ENCODE measurements at places on chromosomes 12 and 14.
A peak's percentile ranks its signal among the peaks of the same experiment; 100 is the strongest.

- DNase-seq = no peak
Observed at GRCh38 chr12:119369161-119369560, 34.6 kb downstream of the CCDC60 start.

DNA sequence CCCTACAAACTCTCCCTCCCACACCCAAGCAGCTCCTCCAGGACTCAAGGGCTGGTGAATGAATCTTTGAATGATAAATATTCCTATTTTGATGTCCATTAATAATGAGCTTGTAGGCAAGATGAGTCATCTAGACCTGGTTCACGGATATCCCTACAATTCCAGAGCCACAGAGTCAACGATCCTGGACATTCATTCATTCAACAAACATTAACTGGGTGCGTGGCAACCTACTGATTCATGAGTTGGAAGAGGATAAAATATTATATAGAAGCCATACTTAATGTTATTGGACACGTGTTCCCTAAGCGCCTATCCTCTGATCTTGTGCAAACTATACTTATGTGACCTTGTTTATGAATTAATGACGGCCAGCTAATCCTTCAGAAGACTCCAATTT, 420 bp upstream of the OTUB2 start:
- no peak for DNase-seq

DNA sequence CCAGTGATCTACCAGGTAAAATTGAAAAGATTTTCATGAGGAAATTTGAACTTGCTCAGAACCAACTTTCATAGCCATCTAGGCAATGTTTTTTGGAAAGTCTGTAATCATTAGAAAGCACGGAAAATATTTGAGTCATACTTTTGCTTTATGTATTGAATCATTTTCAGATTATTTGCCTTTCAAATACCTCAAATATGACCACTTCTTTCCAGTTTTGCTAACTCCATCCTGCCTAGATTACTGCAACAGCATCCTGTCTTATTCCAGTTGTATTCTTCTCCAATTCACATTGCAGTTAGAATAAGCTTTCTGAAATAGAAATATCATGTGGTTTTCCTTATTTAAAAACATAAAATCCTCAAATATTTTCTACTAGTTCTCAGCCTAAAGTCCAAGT, 239.8 kb upstream of the FAR2 start:
- no peak for DNase-seq

- DNase-seq = peak; percentile 34
Observed at GRCh38 chr14:90397425-90398314, 841 bp downstream of the CALM1 start.

DNA sequence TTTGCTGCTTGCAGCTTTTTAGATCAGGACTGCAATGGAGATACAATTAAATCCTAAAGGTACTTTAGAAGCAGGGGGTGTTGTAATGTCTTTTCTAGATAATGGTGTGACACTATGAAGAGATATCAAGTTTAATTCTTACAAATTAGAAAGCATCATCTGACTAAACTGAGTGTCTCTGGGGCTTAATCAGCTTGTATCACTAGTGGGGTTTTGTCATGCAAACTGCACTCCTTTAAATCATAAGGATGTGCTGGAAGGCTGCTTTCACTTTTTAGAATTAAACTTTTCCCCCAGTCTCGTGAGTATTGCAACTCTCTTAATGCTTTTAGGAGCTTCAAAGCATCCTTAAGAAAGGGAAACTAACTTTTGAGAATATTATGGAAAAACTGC, 218.6 kb downstream of the ESR2 start:
- DNase-seq = no peak

- DNase-seq = no peak
Observed at GRCh38 chr14:61438860-61439765, 117.7 kb downstream of the PRKCH start.

- no peak for DNase-seq
Observed at GRCh38 chr12:111846016-111846415, 4.0 kb downstream of the MAPKAPK5 start.

DNA sequence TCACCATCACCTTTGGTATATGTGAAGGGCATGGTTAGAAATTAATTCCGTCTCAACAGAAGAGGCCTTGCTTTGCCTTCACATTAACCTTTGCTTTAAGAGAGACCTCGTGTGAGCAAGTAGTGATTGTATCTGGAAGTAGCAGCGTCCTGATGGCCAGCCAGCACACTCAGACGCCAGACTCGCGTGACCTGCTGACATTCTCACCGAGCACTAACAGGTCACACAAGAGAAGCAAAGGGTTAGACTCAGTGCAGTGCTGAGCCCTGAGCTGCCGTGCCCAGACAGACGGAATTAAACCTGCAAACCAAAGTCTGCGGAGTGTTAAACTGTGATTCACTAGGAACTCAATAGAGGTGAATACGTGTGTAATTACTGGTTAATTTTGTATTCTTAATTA, 40.1 kb upstream of the MMP17 start:
- no peak for DNase-seq

GRCh38 chr12:50313256-50313931, 30.1 kb upstream of the LIMA1 start:
- no peak for DNase-seq

- no peak for DNase-seq
Observed at GRCh38 chr12:59040656-59041055, 120.4 kb upstream of the LRIG3 start.

DNA sequence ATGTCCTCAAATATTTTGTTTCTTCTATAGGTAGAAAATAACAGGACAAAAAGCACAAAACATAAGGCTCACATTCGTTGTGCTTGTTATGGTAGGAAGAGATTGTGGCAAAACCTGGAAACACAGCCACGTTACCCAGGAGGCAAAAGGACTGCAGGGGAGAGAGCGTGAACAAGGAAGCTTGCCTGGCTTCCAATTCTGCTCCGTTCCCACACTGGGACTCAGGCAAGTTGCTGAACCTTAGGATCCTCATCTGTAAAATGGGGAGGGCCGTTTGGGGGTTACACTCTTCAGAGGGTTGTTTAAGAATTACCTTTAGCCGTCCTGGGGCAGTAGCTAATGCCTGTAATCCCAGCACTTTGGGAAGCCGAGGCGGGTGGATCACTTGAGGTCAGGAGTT, 205.3 kb downstream of the SSPN start:
- no peak for DNase-seq

DNA sequence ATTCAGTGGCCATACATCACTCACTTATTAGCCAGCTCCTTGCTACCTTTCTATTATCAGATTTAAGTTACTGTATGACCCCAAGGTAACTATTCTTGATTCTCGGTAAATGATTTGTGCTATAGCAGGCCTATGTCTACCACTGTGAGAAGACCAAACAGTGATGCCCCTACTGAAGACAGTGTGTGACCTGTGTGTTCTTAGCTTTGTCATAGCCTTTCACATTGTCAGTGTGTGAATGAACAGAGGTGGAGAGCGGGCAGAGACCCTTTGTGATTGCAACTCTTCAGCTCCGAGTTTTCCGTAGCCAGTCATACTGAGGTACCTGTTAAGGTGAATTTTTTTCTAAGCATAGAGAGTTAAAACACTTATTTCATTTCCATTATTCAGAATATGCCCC, 294.0 kb downstream of the LRFN5 start:
- DNase-seq = no peak

DNA sequence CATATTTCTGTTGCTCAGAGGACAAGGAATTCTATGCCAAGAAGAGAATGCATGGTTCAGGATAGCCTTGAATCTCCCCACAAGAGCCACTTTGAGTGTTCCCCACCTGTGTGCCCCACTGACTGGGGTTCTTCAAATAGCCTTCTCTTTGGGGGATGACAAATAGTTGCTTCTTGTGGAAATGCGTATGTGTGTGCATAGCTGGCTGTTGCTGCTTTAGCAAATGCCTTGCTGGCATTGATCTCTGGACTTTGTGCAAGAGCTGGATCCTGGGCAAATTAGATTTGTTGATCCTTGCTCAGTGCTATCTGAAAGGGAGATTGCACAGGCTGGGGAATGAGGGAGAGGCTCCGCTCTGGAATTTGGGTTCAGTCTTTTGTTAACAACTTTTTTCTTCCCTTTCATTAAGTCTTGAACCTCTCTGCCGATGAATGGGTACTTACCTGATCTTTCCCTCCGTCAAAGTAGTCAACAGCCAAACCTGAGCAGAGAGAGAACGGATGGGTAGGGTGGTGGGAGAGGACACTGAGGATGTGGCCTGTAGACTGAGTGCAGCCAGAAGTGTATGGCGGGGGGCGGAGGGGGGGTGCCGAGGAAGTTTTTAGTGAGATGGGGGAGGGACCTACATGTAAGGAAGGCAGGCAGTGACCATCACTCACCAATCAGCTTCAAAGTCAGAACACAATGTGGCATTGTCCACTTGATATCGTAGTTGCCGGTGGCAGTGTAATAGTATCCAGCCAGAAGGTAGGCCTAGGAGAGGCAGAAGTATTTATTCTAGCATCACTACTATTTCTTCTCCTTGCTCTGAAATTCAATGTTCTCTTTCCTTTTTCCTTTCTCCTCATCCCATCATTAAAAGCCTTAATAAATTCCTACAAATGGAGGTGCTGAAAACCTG, 10.7 kb downstream of the EMG1 start:
- DNase-seq = no peak

GRCh38 chr14:26143057-26143456, 454.8 kb downstream of the NOVA1 start:
- no peak for DNase-seq

- no peak for DNase-seq
Observed at GRCh38 chr12:77214136-77214535, 148.8 kb upstream of the E2F7 start.

- no peak for DNase-seq
Observed at GRCh38 chr12:21852251-21852650, 77.7 kb upstream of the KCNJ8 start.

DNA sequence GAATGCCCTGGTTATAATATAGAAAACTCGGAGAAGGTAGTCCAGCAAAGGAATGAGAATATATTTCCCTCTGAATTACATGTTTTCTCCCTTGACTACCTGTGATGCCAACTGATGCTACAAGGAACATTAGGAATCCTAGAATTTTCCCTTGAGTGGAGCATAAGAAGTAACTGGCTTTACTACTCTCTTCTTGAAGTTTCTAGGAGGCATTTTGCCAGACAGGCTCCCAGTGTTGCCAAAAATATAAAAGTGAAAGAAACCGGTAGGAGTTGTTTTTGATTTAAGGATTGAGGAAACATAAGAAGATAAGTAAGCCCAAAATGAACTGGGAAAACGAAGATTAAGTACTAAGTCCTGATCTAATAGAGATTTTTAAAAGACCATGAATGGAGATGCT, 693.4 kb downstream of the NOVA1 start:
- DNase-seq = no peak

- DNase-seq = no peak
Observed at GRCh38 chr12:175250-175649, 38.7 kb downstream of the SLC6A12 start.

- DNase-seq = no peak
Observed at GRCh38 chr12:55642267-55642666, 5.6 kb downstream of the OR10P1 start.

DNA sequence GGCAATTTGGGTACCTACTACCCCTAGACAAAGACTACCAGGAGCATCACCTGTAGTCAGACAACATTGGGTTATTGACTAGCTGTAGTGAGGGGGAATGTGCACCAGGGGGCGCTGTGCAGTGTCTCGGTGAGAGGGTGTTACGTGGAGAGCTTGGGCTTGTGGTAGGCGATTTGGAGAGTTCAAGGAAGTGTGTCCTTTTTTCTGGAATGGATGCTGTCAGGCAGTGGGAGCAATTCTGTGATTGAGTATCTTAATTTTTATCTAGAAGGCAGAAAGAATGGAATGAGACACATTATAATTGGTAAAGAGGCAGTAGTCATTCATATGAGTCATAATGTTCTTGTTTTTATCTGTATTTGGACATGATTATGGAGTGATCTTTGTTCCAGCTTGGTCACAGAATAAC, 187.7 kb downstream of the GALC start:
- no peak for DNase-seq

GRCh38 chr14:55430024-55430690, 10.3 kb downstream of the TBPL2 start:
- DNase-seq = no peak

DNA sequence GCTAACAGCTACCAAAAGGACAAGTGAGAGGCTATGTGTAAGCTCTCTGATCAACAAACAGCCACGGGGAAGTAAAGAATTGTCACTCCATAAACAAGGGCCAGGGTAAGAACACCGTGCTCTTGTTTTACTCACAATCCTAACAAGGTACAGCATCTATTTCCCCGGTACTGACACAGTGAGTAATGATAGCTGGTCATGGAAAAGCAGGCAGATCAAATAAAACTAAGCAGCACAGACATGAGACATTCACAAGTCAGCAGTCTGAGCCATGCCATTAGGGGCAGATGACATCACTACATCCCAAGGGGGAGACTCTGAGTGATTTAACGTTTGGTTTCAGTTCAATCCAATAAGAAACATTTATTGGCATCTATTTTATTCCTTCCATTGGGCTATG, 54.4 kb downstream of the ARL6IP4 start:
- DNase-seq = no peak

DNA sequence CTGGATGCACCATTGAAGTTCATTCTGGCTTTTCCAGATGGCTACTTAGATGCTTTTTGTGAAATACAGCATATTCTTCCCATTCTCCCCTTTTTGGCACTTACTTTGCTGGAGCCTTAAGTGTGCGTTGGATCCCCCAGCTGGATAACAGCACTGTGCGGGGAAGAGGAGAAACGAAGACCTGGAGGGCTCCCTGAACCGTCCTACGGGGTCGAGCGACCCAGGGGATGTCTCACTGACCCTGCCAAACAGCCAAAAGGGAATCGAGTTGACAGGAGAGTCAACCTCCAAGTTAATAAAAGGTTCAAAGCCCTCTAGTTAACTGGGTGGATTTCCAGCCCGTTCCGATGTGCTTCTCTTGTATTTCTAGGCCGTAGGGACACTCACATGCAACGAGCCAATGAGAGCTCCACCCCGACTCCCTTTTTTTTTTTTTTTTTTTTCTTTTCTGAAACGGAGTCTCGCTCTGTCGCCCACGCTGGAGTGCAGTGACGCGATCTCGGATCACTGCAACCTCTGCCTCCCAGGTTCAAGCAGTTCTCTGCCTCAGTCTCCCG, 1.0 kb upstream of the CAMKK2 start:
- DNase-seq = no peak

GRCh38 chr12:94263011-94263811, 114.8 kb downstream of the PLXNC1 start:
- peak; percentile 79 for DNase-seq

DNA sequence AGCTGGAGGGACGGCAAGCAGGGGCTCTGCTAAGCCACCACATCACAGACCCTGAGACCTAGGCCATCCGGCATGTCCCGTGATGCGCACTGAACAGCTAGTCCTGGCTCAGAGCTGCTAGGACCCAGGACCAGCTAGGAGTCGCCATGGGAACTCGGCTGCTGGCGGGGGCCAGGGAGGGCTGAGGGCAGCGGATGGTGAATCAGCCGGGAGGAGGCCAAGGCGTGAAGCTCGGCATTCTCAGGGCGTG, 5.1 kb downstream of the AHNAK2 start:
- no peak for DNase-seq
